ENCODE measurements at places on chromosomes 2 and 18. TPM values are rescaled to one million over a fixed set of nuclear protein-coding genes. Genes with fewer than 3 reads are reported as not detected.

The CIB4 gene
- total RNA-seq = not detected

DNA sequence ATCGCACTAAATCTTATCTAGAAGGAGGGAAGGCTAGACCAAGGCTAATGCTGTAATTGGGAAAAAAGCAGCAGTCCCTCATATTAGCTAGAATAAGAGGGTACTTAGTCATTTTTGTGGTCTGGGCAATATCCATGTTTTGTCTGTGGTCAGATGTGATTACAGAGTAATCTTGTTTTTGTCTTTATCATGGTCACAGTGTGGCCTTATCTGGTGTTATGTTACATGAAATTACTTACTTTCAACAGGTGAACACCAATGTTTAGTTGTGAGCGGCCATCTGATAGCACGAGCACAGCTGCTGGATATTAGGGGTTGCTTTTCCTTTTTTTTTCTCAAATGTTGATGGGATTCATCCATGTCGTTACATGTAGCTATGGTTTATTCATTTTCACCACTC lies 23.7 kb upstream of the PLEKHM3 start:
- no peaks in the 10 kb centered on the region for H3K36me3 ChIP-seq
- H3K27me3 ChIP-seq = peaks cover 25% of the 10 kb centered on the region
- no peak overlapping the region for H3K4me3 ChIP-seq
- ATAC-seq = no peak
- H3K27ac ChIP-seq = no peak overlapping the region

DNA sequence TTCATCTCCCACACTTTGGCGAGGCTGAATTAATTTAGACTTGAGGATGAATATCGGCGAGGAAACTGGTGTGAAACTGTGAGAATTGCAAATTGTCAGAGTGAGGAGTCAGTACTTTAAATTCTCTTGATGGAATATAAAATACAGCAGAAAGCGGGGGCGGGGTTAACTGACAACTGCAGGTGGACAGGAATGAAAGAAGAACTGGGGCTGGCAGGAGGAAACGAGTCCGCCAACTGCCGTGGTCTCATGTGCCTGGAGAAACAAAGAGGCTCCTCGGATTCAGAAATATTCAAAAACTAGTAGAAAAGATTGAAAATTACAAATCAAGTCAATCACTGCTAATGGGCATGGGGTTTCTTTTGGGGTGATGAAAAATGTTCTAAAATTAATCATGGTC lies 44.3 kb downstream of the MOGAT1 start:
- no peak overlapping the region for H3K4me3 ChIP-seq
- no peaks in the 10 kb centered on the region for H3K36me3 ChIP-seq
- H3K27ac ChIP-seq = no peak overlapping the region
- peaks cover 26% of the 10 kb centered on the region for H3K27me3 ChIP-seq

- no peak overlapping the region for H3K27ac ChIP-seq
- H3K4me3 ChIP-seq = no peak overlapping the region
- ATAC-seq = no peak
- no peaks in the 10 kb centered on the region for H3K36me3 ChIP-seq
- peaks cover 13% of the 10 kb centered on the region for H3K27me3 ChIP-seq
Measured at GRCh38 chr2:226508683-226509082, 290.9 kb downstream of the IRS1 start.

GRCh38 chr18:12839526-12840196 lies 44.4 kb downstream of the PTPN2 start:
- H3K4me1 ChIP-seq = peaks cover 59% of the 10 kb centered on the region
- no peaks in the 10 kb centered on the region for H3K27me3 ChIP-seq
- peak; percentile 74 for ATAC-seq
- H3K4me3 ChIP-seq = peak overlapping the region; percentile 71
- peak overlapping the region; percentile 95 for H3K27ac ChIP-seq

DNA sequence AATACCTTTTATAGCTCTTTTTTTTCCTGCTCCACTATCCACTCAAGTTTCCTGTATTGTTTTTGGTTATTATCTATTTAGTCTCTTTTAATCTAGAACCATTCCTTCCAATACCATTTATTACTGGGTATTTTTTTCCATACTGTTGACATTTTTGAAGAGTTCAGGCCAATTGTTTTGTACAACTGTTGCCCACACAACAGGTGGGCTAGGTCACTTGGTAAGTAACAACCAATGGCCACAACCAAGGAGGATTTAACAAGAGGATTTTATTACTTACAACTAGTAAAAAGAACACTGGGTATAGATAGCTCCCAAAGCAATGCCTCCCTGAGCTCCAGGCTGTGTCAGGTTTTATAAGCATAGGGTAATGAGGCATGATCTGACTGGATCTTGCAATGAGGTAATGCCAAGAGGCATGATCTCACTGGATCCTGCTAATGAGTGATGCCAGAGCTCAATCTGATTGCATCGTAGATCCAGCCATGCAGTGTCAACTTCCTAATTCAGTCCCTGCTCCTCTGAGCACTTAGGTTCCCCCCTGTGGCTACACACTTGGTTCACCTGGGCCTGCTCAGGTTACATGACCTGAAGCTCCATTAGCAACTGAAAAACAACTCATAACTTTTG lies 7.1 kb upstream of the CEP68 start:
- ATAC-seq = no peak
- no peak overlapping the region for H3K4me3 ChIP-seq
- H3K27ac ChIP-seq = no peak overlapping the region
- peaks cover 8% of the 10 kb centered on the region for H3K4me1 ChIP-seq

DNA sequence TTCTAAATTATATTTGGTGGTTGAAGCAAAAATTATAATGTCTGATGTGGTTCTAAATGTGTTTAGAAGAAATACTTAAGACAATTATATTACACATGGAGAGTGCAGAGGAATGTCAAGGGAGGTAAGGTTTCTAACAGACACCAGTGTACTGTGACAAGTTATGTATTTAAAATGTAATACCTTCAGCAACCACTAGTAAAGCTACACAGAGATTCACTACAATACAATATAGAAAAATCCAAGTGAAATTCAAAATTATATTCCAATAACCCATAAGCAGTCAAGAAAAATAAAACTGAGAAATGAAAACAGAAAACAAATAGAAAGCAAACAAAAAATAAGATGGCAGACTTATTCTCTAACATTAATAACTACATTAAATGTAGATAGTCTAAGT lies 249.5 kb upstream of the KLHL14 start:
- H3K4me1 ChIP-seq = no peaks in the 10 kb centered on the region
- no peak overlapping the region for H3K27ac ChIP-seq
- no peaks in the 10 kb centered on the region for H3K27me3 ChIP-seq
- ATAC-seq = no peak

- no peaks in the 10 kb centered on the region for H3K4me1 ChIP-seq
- no peaks in the 10 kb centered on the region for H3K27me3 ChIP-seq
- no peak overlapping the region for H3K4me3 ChIP-seq
- H3K36me3 ChIP-seq = peaks cover 29% of the 10 kb centered on the region
Measured at GRCh38 chr2:120278901-120279300, 26.2 kb downstream of the RALB start.

DNA sequence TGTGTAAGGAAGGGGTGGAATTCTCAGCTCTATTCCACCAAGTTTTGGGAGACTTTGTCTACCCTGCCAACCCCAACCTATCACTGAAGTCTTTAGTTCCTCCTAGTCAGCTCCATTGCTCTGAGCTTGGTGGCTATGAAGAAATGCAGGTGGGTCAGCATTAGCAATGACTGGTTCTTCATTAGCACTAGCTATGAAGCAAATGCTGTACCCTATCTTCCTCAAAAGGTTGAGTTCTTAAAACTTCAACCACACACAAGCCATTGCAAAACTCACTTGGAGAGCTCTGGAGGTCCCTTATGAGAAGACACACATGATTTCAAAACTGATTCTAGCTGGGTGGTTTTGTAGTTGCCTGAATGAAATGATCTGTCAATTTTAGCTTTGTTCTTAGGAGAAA lies 193.8 kb downstream of the IKZF2 start:
- peak; percentile 64 for ATAC-seq
- H3K27ac ChIP-seq = peak overlapping the region; percentile 71
- peak overlapping the region; percentile 71 for H3K4me3 ChIP-seq
- no peaks in the 10 kb centered on the region for H3K36me3 ChIP-seq
- peaks cover 16% of the 10 kb centered on the region for H3K4me1 ChIP-seq

The LCT gene
- total RNA-seq = 1.0 TPM
